ENCODE measurements at places on chromosomes 4 and X. TPM values are rescaled to one million over a fixed set of nuclear protein-coding genes. Genes with fewer than 3 reads are reported as not detected.

- no peak for DNase-seq
Measured at GRCh38 chr4:8231551-8232049, 32.5 kb downstream of the SH3TC1 start.

GRCh38 chr4:154983714-154984113 is 202.6 kb downstream of the RBM46 start:
- no peak for DNase-seq

- DNase-seq: no peak
Measured at GRCh38 chr4:93897559-93897958, 69.0 kb downstream of the ATOH1 start.

The XG gene
- 0.33 TPM for polyA plus RNA-seq

DNA sequence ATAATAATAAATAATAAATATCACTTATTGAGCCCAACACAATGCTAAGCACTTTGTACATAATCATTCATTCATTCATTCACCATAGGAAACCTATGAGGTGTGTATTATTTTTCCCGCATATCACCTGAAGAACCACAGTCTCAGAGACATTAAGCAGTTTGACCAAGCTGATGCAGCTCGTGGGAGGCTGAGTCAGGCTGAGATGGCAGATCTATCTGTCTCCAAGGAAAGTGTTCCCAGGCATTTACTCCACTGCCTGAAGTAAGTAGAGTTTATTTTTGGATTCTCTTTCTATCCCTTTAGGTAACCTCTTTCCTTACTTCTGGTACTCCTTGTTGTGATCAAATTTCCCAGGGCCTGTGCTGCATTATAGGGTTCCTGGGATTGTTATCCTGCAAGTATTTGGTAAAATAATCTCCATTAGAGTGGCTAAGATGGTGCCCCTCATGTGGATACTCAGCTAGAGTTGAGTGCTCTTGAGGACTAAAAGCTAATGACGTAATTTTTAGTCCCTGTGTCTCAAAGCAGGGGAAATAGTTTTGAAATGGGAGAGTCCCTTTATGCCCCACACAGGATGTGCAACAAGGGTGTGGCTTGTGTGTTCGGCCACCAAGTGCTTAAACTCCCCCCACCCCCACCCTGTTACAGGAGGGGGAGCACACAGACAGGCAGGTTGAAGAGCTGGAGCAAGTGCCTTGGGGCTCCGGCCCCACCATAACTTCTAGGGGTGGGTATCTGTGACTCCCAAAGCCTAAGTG is 467.0 kb downstream of the STIM2 start:
- no peak for DNase-seq

The PRSS12 gene
- polyA plus RNA-seq: 2.5 TPM

Data from H1 (cell line).